GM04503 (cell line): ENCODE measurements at places on chromosomes 2 and 18.
A peak's percentile ranks its signal among the peaks of the same experiment; 100 is the strongest.

DNA sequence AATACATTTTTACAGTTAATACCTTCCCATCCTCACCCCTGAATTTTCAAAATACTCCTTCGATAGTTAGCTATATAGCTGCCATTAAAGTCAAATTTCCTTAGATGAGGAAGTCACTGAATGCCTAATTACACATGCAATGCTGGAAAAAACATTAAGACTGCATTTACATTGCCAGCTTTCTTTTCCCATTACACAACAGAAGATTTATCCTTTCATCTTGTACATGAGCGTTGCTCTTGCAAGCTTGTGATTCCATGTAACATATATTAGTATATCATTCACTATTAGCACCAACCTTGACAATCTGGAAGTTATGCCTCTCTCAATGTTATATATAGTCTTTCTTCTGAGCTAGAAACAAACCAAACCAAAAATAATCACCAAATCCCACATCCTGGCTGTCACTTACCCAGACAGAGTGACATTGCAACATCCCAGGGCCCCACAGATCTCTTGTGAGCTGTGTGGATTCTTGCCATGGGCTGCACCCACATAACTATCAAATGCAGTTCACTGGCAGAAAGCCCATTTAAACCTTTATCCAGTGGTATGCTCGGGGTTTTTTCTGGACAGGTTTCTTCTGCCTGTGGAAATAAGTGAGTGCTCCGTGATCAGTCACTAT is 79.2 kb upstream of the PAPOLG start:
- DNase-seq, result no peak

GRCh38 chr2:229868794-229869193 is 53.0 kb downstream of the TRIP12 start:
- DNase-seq, result no peak

GRCh38 chr2:37005118-37005868 is 39.0 kb upstream of the STRN start:
- no peak for DNase-seq

GRCh38 chr2:39665811-39666490 is at the start of gene TMEM178A:
TSS of gene TMEM178A (plus strand) at chr2:39665917. CDS start at chr2:39665975, 58 bp downstream.
- no peak for DNase-seq

DNA sequence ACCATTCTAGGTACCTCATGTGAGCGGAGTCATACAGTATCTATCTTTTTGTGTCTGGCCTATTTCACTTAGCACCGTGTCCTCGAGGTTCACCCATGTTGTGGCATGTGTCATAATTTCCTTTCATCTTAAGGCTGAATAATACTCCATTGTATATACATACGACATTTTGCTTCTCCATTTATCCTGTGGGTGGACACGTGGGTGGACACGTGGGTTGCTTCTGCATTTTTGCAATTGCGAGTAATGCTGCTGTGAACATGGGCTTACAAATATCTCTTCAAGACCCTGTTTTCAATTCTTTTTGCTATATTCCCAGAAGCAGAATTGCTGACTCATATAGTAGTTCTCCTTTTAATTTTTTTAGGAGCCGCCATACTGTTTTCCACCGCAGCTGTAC is 243.6 kb upstream of the EPAS1 start:
- DNase-seq, result no peak

DNA sequence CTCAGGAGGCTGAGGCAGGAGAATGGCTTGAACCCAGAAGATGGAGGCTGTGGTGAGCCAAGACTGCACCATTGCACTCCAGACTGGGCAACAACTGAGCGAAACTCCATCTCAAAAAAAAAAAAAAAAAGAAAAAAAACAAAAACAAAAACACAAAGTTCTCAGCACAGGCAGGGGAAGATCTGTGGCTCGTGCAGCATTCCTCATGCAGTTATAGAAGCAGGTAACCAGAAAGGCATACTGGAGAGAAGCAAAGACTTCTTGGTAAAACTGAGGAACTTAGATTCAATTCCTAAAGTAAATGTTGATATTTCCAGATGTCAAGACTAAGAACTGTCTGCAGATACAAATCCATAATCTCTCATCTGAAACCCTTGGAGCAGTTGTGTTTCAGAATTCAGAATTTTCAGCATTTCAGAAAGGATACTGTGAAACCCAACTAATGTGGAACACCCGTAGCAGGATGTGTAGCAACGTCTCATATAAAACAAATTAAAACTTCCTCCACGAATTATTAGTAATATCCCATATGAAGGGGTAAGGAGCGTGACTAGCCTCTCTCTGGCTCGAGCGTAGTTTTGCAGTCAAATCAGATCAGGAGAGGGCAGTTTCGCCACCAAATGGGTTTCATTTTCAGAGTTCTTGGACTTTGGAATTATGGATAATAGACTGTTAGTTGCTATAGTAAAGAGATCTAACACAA is 13.2 kb upstream of the SLC25A52 start:
- no peak for DNase-seq

DNA sequence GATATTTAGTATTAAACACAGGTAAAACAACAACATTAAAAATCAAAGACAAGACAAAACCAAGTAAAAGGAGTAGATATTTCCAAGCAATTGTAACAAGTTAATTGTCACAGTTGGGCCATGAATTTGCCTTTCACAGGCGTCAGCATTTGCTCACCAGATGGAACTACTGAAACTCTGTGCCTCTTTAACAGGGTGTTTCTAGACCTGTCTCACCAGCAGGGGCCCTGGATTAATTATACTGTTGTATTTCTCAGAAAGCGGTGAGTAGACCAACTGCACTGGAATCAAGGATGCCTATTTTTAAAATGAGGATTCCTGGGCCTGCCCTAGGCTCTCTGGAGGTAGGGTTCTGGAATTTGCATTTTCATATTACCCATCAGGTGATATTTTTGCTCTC is 92.6 kb downstream of the UPP2 start:
- no peak for DNase-seq

DNA sequence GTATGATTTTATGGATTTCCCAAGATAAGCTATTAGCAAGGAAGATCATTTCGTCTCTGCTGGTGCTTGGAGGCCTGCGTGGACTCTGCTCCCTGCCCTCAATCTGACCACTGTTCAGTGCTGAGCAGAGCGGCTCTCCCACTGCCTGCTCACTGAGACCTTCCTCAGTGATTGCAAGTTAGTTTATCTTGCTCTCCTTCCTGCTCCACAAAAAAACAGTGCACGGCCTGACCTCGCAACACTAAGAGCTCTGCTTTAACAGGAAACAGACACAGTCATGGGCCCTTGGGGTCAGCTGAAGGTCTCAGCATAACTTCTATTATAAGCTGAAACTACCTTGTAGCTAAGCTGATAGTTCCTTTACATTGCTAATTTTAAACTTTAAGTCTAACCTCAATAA is 53.1 kb downstream of the PRELID3A start:
- DNase-seq, result no peak

DNA sequence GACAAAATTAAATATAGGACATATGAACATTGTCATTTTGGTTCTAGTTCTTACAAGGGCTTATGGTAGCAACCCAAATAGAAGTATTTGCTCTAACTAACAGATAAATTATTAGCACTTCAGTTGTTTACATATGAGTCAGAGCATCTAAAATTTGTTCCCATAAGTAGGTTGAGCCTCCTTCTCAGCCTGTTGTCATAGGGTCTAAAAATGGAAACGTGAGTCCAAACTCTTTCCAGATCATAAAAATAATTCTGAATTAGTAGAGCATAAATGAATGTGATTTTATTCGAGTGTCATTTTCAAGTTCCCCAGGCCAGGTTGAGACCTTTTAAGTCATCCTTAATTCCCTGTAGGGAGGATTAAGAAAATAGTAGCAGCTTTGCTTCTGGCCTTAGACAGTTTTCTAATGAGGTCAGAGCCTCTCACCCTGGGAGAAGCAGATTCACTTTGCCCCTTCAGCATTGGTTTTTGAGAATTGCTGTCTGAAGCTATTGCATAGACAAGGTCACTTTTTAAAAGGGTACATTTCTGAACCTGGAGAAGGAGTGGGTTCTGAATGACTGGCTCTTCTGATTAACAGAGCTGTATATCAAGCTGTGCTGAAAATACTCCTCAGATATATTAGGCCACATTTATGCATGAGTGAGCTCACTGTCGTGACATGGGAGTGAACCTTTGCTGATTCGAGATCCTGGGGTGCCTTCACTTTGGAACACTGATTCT is 164.3 kb downstream of the NEDD4L start:
- DNase-seq, result peak; percentile 52

GRCh38 chr18:48133671-48134251 is 203.3 kb upstream of the SMAD2 start:
- no peak for DNase-seq

DNA sequence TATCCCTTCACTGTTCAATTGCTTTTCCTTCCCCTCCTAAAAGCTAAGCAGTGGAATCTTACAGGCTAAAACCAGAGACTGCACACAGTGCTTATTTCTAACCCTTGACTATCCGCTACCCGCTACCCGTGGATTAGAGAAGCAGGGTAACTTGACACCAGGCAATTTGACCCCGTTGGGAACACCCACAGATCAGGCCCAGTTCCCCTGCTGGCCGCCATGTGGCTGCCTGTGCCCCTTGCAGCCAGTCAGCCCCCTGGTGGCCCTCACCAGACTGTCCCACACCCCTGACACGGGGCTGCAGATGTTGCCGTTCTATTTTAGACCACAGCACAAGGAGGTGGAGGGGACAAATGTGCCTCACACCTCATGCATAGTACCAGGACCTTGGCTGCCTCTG is 74.8 kb downstream of the TXNL1 start:
- DNase-seq, result no peak

- DNase-seq, result no peak
These were observed 58.9 kb upstream of the CTNNA2 start for GRCh38 chr2:79453918-79454317.

DNA sequence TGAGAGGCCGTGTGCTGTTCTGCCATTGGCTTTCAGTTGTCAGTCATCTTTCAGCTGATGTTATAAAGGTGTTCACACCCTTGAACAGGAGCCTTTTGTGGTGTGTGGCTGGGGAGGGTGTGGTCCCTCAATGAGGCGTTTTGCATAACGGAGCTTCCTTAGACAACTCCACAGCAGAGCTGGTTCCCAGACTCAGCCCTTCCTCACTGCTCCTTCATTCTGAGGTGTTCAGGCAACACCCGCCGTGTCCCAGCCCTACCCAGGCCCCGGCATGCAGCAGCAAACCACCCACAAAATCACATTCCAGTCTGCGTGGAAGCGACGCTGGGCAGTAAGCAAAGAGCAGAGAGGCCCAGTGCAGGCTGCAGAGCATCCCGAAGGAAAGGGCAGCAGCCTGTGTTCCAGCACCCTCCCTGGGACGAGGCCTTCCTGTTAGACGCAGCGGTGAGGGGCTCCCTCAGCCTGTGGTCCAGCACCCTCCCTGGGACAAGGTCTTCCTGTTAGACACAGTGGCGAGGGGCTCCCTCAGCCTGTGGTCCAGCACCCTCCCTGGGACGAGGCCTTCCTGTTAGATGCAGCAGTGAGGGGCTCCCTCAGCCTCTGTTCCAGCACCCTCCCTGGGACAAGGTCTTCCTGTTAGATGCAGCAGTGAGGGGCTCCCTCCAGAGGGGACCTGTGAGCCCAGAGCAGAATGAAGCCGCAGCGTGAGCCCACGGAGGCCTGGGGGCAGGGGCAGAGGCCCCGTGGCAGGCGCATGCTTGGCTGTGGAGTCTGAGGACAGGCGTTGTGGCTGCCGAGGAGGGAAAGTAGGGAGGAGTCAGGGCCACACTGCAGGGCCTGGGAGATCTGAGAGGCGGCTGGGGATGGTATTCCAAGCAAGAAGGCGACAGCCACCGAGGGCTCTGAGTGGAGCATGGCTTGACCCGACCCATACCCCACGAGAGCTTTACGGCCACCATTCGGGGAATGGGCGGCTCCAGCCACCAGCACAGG is 201.8 kb upstream of the HDAC4 start:
- no peak for DNase-seq

DNA sequence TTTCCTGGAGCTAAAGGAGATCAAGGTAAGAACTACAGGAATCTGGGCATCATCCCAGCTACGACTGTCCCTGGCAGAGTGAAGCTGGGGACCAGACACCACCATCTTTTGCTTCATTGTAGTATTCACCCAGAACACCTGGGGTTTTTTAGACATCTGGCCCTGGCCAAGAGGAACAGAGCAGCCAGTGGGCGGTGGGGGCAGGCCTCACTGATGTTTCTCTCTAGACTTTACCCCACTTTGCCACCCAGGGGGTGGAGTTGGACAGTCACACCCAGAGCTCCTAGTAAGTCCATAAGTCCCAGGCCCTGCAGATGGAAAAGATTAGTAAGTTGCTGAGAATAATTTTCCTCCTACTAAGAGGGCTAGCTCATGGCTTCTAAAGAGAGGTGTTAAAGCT is 39.6 kb downstream of the MARCO start:
- no peak for DNase-seq

GRCh38 chr2:214624166-214624760 is 185.2 kb downstream of the BARD1 start:
- no peak for DNase-seq

GRCh38 chr2:240786871-240787311 is 33.1 kb downstream of the KIF1A start:
- DNase-seq, result no peak

GRCh38 chr2:132664096-132664495 is 5.9 kb downstream of the LYPD1 start:
- DNase-seq, result no peak

- peak; percentile 19 for DNase-seq
These were observed 40.0 kb downstream of the BIN1 start for GRCh38 chr2:127066942-127067341.

- no peak for DNase-seq
These were observed 107.3 kb downstream of the CABYR start for GRCh38 chr18:24246143-24246542.
